ENCODE measurements at places on chromosomes 1 and 21.

- DNase-seq: no peak
Measured at GRCh38 chr1:159918352-159919200, 6.7 kb downstream of the TAGLN2 start.

DNA sequence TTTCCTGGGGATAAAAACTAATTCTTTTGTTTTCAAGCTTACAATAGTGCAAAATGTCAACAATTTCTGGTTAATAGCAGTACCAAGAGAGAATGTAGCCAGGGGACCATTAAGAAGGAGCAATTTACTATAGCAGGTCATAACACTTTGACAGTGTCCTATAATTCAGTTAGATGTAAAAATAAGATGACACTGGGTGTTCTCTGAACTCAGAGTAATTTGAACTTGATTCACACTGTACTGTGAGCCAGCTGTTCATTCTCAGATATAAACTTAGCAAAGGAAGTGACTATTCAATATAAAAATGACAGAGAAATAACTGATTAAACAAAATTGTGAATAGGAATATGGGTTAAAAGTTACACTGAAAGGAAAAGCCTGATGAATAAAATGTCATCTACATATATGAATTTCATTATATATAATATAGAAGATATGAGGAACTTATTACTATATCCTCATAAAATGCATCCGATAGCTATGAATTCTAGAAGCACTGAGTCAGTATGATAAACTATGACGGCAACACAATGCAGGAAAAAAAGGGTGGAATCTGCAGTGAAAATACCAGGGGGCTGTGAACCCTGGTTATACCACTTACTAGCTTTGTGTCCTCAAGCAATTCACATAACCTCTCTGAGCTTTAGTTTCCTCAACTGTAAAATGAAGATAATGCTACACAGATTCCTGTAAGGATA is 135.9 kb downstream of the ACBD6 start:
- DNase-seq: no peak

GRCh38 chr1:78045926-78046778 is at the start of gene GIPC2:
GIPC2 (plus strand) TSS chr1:78045966; CDS start chr1:78046095, 129 bp downstream.
- DNase-seq: no peak

DNA sequence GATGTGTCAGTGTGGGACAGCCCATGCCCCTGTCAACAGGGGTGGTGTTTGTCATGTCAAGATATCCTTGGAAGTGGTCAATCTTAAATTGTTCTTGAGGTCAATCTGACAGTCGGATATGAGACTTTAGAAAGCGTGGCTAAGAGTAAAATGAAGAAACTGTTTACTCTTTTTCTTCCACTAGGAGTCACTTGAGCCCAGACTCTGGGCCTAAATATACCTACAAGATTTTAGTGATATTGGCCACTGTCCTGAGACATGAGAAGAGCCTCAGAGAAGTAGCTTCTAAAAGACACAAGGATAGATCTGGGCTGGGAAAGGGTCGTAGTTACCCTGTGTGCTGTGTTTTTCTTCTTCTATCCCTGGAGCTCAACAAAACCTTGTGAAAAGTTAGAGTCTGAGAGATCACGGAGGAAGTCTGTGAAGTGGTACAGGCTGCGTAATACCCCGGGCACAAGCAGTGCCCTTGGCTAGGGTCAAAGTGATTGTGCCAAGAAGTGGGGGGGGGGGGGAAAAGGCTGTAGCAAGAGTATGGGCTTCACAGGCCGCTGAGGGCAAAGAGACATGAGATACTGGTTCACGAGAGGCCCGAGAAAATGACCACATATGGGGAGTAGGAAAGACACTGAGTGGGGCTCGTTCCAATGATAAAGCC is 355.2 kb upstream of the GREM2 start:
- no peak for DNase-seq

DNA sequence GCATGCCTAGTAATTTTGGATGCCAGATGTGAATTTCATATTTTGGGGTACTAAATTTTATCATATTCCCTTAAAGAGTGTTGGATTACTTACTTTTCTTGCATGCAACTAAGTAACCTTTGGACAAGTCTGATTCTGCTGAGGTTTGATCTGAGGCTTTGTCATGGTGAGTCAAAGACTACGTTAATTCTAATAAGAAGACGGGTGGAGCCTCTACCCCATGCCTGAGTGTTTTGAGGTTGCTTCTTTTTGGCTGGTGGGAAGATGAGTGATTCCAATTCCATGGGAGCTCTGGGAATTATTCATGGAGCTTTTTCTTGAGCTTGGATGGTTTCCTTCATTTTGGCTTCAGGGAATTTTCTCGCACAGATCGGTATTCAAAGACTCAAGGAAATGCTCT is 11.6 kb upstream of the PCP4 start:
- no peak for DNase-seq

DNA sequence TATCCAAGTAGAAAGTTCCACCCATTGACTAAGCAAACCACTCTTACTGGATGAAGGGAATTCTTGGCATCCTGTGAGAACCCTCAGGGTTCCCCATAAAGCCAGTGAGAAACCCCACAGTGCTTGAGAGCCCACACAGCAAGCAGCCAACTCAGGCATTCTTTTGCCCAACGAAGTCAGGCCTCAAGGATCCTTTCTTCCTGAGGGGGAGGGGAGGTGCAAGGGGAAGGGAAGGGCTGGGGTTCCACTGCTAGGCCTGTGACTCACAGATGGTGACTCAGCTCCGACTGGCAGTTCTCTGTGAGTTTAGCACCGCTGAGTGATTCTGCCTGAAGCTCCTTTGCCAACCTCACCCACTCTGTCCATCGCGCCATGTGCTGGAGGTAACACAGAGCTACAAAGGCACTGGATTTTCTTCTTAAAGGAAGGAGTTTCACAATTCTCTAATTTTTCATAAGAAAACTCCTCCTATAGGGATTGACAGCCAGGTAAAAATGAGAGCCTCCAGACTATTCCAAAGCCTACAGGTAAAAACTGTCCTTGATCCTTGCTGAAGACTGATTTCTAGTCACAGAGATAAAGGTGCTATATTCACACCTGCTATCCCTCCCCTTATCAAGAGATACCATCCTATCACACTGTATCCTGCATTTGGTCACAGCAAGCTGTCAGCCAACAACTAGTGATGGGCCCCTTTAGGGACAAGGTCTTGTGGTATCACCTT is 4.8 kb downstream of the ENO1 start:
- DNase-seq: peak; percentile 83

GRCh38 chr21:22791986-22792560 is 1793.9 kb downstream of the NCAM2 start:
- DNase-seq: peak; percentile 20

DNA sequence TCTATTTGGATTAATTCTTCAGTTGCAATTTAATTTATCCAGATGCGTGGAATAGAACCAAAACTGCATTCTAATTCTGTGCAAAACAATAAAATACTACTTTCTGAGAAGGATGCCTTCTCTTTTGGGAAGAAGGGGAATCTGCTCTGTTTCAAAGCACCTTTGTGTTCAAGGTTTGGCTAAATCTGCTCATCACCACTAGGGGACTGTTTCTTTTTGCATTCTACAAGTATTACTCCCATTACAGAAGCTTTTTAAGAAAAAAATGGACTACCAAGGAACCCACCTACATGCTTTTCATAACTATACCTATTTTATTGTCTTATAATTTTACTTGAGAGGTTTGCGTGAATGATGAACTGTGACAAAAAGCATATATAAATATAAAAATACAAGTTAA is 18.2 kb downstream of the MRPS6 start:
- DNase-seq: no peak

DNA sequence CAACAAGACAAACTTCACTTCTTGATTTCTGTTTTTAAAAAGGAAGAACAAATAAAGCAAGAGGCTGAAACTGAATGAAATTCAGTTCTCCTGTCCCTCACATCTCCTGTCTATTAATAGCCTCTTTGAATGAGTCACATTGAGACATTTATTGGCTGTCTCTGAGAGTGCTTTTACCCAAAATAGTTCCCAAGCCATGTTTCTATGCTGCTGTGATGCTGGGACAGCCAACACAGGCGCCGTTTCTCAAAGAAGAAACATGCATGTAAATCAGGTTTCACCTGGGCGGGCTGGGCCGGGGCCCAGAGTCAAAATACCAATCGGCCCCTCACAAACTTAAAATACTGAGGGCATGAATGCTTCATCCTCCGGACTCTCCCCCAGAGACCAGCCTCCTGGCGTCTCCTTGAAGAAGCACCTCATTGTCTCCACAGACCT is 105.2 kb downstream of the EDEM3 start:
- DNase-seq: no peak

- no peak for DNase-seq
Measured at GRCh38 chr1:221165839-221166500, 286.7 kb downstream of the HLX start.

DNA sequence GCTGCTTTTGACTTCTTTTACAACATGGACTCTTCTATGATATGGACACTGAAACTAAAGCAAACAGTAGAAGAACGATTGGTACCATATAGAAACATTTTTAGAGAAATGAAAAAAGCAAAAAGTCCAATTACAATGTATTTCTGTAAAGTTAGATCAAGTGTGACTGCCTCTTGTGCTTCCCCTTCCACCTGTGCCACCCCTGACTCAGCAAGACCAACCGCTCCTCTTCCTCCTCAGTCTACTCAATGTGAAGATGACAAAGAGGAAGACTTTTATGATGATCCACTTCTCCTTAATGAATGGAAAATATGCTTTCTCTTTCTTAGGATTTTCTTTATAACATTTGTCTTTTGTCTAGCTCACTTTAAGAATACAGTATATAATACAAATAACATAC is 66.9 kb downstream of the PHTF1 start:
- DNase-seq: peak; percentile 8

DNA sequence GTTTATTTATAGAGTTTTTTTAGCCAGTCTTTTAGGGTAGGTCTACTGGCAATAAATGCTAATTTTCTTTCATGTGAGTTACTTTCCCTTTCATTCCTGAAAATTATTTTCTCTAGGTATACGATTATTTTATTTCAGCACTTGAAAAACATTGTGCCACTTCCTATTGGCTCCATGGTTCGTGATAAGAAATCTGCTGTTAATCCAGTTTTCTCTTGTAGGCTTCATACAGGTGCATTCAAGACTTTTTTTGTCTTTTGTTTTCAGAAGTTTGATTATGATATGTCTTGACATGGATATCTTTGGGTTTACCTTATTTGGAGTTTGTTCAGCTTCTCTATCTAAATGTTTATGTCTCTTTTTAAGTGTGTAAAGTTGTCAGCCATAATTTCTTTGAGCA is 148.3 kb downstream of the HS2ST1 start:
- no peak for DNase-seq

DNA sequence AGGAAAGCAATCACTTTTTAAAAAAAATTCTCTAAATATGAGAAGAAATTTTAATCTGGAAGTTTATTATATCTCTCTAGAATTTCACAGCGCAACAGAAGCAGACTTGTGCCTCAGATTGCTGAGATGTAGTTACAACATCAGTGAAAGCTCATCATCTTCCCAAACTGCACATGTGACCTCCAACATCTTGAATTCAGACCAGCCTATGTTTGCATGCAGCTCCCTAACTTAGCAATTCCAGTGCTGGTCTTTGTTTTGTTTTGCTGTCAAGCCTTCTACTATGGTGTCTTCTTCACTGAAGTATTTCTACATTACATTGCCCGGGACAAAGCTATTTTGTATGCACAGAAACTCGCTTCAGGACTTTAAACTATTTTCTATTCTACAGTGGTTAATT is 684.8 kb upstream of the PTBP2 start:
- DNase-seq: no peak

GRCh38 chr1:18676332-18676781 is 45.7 kb downstream of the PAX7 start:
- no peak for DNase-seq
